Stimulated activated CD8-positive, alpha-beta memory T cell treated with anti-CD3 and anti-CD28 coated beads, Interleukin-7, amount 100 ng/mL, for 48 hours (primary cell): ENCODE measurements at places on chromosomes 6 and 20.

DNA sequence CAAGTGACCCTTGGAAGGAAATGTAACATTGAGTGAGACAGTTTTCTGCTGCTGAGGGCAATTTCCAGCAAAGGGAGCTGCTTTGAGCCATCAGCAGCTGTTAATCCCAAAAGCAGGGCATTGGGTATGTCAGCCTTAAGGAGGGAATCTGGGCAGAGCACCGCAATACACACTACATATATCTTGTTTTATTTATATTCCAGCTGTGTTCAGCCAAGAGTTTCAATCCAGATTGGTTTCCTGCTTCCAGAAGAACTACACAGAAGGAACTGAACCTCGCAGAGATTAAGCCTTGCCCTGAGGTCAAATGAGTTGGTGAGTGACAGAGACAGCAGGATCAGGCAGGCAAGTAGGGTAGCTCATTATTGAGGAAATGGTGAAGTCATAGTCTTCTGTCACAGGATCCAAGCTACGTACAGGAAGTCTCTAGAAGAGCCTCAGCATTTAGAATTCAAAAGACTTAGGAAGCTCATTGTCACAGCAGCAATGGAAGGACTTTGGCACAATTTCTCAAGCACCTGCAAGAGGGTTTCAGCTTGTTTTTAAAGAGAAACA lies 109.9 kb upstream of the HEY2 start:
- no peak for DNase-seq

GRCh38 chr6:166554316-166554715 lies 32.2 kb downstream of the RAMACL start:
- no peak for DNase-seq

- DNase-seq, result no peak
Measured at GRCh38 chr6:16043171-16044135, 85.4 kb upstream of the MYLIP start.

DNA sequence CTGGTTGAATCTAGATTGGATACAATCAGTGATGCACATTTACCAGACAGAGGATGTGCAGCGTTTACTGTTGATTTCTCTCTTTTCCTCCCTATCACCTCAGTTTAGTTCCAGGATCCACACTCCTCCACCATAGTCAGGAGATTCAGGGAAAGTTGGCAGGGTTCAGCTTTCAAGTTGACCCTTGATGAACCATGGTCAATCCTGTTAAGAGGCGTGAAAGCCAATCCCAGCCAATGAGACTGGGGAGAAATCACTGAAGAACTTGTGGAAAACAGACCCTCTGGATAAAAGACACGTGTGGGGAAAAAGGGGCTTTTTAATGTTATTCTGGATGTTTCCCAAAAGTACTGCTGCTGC lies 19.2 kb upstream of the SCP2D1 start:
- no peak for DNase-seq

- DNase-seq, result no peak
Measured at GRCh38 chr20:18832546-18833200, 19.1 kb downstream of the SCP2D1 start.

- no peak for DNase-seq
Measured at GRCh38 chr6:22045261-22045912, 251.4 kb downstream of the PRL start.

GRCh38 chr6:121809211-121809610 lies 373.8 kb downstream of the GJA1 start:
- no peak for DNase-seq

- DNase-seq, result no peak
Measured at GRCh38 chr20:50977066-50978021, 18.7 kb downstream of the MOCS3 start.

DNA sequence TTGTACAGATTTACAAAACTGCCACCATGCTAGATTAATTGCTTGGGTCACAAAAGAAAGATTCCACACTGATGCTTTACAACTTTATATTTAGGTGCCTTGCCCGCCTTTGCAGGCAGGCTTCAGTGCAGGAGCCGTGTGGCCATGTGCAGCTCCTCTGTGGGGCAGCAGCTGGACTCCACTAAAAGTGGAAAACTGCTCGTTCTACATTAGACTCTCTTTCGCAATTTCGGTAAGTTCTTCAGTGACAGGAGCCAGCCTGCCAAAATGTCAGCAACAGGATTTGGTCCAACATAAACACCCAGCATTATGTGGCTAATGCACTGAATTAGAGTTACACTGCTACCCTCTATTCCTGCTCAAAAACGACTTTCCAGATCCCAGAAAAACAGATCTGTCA lies 174.4 kb upstream of the KCNK16 start:
- DNase-seq, result no peak

DNA sequence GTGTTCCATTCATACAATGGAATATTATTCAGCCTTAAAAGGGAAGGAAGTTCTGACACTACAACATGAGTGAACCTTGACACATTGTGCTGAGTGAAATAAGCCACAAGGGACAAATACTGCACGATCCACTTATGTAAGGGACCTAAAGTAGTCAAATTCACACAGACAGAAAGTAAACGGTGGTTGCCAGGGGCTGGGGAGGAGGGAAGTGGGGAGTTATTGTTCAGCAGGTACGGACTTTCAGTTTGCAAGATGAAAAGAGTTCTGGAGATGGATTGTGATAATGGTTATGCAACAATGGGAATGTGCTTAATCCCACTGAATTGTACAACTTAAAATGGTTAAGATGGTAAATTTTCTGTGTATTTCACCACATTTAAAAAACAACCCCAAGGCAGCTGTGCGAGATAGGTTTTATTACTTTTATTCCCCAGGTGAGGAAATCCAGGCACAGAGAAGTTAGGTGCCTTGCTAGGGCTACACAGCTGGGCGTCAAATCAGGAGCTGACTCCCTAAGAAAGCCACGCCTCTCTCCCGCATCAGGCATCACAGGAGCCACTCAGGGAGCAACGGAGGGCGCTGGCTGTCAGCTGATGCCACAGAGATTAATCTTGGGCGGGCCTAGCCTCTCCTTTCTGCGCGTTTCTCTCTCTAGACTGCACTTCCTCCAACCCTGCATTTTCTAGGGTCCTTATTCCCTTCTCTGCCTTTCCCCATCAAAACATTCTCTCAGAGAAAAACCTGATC lies 9.3 kb upstream of the TRAF3IP2 start:
- DNase-seq, result no peak

GRCh38 chr20:63501818-63502670 lies 3.2 kb upstream of the EEF1A2 start:
- DNase-seq, result no peak

GRCh38 chr6:126937426-126937825 lies 181.0 kb upstream of the RSPO3 start:
- no peak for DNase-seq
